ENCODE measurements at places on chromosomes 11 and 22. TPM values are rescaled to one million over a fixed set of nuclear protein-coding genes. Genes with fewer than 3 reads are reported as not detected.

- H3K27ac ChIP-seq, result no peak overlapping the region
- no peak overlapping the region for H3K4me3 ChIP-seq
- H3K4me1 ChIP-seq, result no peaks in the 10 kb centered on the region
- no peaks in the 10 kb centered on the region for H3K27me3 ChIP-seq
Measured at GRCh38 chr11:129543515-129544290, 168.1 kb downstream of the BARX2 start.

DNA sequence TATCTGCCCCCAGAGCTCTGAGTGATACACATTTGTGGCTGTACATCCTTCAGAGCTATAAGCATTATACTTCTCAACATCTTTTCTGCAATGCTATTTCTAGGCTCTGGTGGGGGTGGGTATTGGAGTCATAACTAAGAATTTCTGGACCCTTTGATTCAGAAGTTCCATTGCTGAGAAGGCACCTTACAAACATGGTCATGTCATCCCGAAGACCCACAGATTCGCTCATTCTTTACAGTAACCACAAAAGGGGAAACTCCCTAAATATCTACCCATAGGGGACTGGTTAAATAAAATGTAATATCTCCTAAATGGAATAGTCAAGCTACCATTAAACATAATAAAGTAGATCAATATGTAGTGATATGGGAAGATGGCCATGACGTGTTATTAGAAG, 98.8 kb downstream of the PRR5L start:
- H3K4me3 ChIP-seq, result no peak overlapping the region
- H3K27ac ChIP-seq, result no peak overlapping the region
- H3K4me1 ChIP-seq, result peaks cover 18% of the 10 kb centered on the region
- H3K27me3 ChIP-seq, result no peaks in the 10 kb centered on the region

- H3K27ac ChIP-seq, result no peak overlapping the region
- no peak overlapping the region for H3K4me3 ChIP-seq
- no peaks in the 10 kb centered on the region for H3K4me1 ChIP-seq
- no peaks in the 10 kb centered on the region for H3K27me3 ChIP-seq
Measured at GRCh38 chr11:87125257-87125656, 87.5 kb downstream of the TMEM135 start.

GRCh38 chr11:723120-723883, 17.3 kb downstream of the EPS8L2 start:
- H3K27me3 ChIP-seq, result peaks cover 73% of the 10 kb centered on the region
- no peak overlapping the region for H3K27ac ChIP-seq
- peaks cover 71% of the 10 kb centered on the region for H3K36me3 ChIP-seq
- H3K4me3 ChIP-seq, result no peak overlapping the region
- peaks cover 49% of the 10 kb centered on the region for H3K4me1 ChIP-seq

DNA sequence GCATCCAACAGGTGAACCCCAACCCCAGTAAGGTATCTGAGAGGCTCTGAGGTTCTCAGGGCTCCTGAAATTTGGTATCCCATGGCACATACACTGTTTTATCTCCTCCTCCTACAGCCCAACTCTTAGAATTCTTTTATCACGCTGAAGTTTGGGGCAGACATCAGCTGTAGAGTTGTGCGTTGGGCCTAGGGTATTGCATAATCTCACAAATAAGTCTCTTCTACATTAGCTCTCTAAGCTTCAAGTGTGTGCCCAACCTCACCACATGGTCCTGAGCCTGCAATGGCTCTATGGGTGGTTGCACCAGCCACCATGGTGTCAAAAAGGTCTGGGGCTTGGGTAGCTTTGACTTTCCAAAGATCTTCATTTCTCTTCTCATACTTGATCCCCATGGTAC, 603.0 kb downstream of the BUD13 start:
- H3K36me3 ChIP-seq, result no peaks in the 10 kb centered on the region
- H3K4me3 ChIP-seq, result no peak overlapping the region
- DNase-seq, result no peak
- H3K27me3 ChIP-seq, result no peaks in the 10 kb centered on the region
- H3K27ac ChIP-seq, result no peak overlapping the region

The KCNA4 gene
- not detected for total RNA-seq

The CNIH2 gene
- 0.70 TPM for total RNA-seq
